ENCODE measurements at places on chromosomes 11 and 22. TPM values are rescaled to one million over a fixed set of nuclear protein-coding genes. Genes with fewer than 3 reads are reported as not detected.

Gene LINC01488
- total RNA-seq: not detected

Gene SGSM1
- total RNA-seq: 0.79 TPM

Gene TRIM48
- total RNA-seq: not detected

Gene HSPA8
- total RNA-seq: 1,414 TPM

Gene HOATZ
- not detected for total RNA-seq

Gene ALDH3B2
- total RNA-seq: not detected

Gene GSTT2B
- total RNA-seq: 0.22 TPM

Gene CNGA4
- total RNA-seq: 0.06 TPM

Gene NTM
- total RNA-seq: not detected

Gene DERL3
- 0.71 TPM for total RNA-seq

Gene ME3
- total RNA-seq: 15.8 TPM

Gene OR51B4
- not detected for total RNA-seq

Gene MEI1
- not detected for total RNA-seq

Gene DGCR6
- total RNA-seq: 2.0 TPM

Gene LDHAL6A
- not detected for total RNA-seq

Gene MPEG1
- total RNA-seq: not detected

Gene CRYBB3
- total RNA-seq: not detected
